Tibial nerve (tissue), 4 donors: ENCODE measurements at places on chromosomes 16 and 17. TPM values are rescaled to one million over a fixed set of nuclear protein-coding genes. Genes with fewer than 3 reads are reported as not detected.

PRAC2 gene
- total RNA-seq: not detected

PARD6A gene
- total RNA-seq: 16.2 TPM

GP1BA gene
- not detected for total RNA-seq

GDPD3 gene
- total RNA-seq: 5.2 TPM

DUSP3 gene
- 39.6 TPM for total RNA-seq

SOX15 gene
- total RNA-seq: 6.9 TPM

CACNG1 gene
- total RNA-seq: not detected

CETP gene
- total RNA-seq: not detected

TMEM132E gene
- not detected for total RNA-seq

GUCY2D gene
- total RNA-seq: not detected

VMO1 gene
- total RNA-seq: 1.9 TPM

TBL3 gene
- 52.3 TPM for total RNA-seq

OSGIN1 gene
- 9.3 TPM for total RNA-seq

ARHGAP27 gene
- total RNA-seq: 36.3 TPM

GSG1L2 gene
- not detected for total RNA-seq

ITGAX gene
- total RNA-seq: 9.3 TPM

TBC1D3D gene
- total RNA-seq: not detected

TBC1D28 gene
- not detected for total RNA-seq

TMC5 gene
- not detected for total RNA-seq

KRTAP1-1 gene
- not detected for total RNA-seq

B9D1 gene
- total RNA-seq: 23.7 TPM

PYY gene
- total RNA-seq: 2.0 TPM

HEXD gene
- 93.9 TPM for total RNA-seq

SPNS3 gene
- total RNA-seq: 0.44 TPM

RNF43 gene
- 0.42 TPM for total RNA-seq

CNGB1 gene
- total RNA-seq: not detected

DPEP2NB gene
- not detected for total RNA-seq

KRT34 gene
- not detected for total RNA-seq

TMEM11 gene
- total RNA-seq: 27.6 TPM

MED9 gene
- total RNA-seq: 17.5 TPM

PLK1 gene
- 0.59 TPM for total RNA-seq

DNAH9 gene
- total RNA-seq: 1.2 TPM

HS3ST6 gene
- total RNA-seq: not detected

CNTD1 gene
- total RNA-seq: not detected

TP53TG3 gene
- not detected for total RNA-seq

RAB11FIP4 gene
- total RNA-seq: 2.7 TPM

ZNF764 gene
- total RNA-seq: 15.3 TPM

ZP2 gene
- not detected for total RNA-seq

GSG1L gene
- total RNA-seq: not detected

AMFR gene
- 334 TPM for total RNA-seq

KCNJ2 gene
- total RNA-seq: 2.7 TPM

ODAD4 gene
- 5.4 TPM for total RNA-seq

MPO gene
- not detected for total RNA-seq

TUFM gene
- 136 TPM for total RNA-seq

SPSB3 gene
- total RNA-seq: 90.7 TPM

SLC16A6 gene
- not detected for total RNA-seq

STH gene
- total RNA-seq: not detected

ABCC6 gene
- total RNA-seq: 0.20 TPM

PPY gene
- not detected for total RNA-seq
